Stimulated activated CD8-positive, alpha-beta memory T cell treated with anti-CD3 and anti-CD28 coated beads, Interleukin-12 subunit alpha, Interleukin-12 subunit beta, amount 100 ng/mL, for 4 hours (primary cell): ENCODE measurements at places on chromosomes 12 and 14.

- DNase-seq = no peak
These were observed 7.5 kb downstream of the HOXC4 start for GRCh38 chr12:54060975-54061778.

- DNase-seq = no peak
These were observed 88.7 kb upstream of the PLXNC1 start for GRCh38 chr12:94059394-94060368.

DNA sequence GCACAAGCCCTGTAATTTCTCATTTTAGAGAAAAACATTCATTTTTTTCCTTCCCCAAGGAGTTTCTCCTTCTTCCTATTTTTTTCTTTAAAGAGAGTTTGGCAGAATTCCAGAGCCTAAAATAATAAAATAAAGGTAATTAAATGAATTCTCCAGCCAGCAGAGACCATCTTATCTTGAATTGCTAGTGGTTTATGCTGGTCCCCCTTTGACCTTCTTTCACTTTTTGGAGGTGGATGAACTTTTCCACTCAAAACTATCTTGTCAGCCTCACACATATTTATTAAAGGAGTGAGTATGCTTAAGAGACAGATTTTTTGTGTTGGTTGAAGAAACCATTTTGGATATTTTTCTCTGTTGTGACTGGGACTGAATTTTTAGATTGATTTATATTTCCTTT, 47.6 kb downstream of the ADIPOR2 start:
- DNase-seq = no peak

DNA sequence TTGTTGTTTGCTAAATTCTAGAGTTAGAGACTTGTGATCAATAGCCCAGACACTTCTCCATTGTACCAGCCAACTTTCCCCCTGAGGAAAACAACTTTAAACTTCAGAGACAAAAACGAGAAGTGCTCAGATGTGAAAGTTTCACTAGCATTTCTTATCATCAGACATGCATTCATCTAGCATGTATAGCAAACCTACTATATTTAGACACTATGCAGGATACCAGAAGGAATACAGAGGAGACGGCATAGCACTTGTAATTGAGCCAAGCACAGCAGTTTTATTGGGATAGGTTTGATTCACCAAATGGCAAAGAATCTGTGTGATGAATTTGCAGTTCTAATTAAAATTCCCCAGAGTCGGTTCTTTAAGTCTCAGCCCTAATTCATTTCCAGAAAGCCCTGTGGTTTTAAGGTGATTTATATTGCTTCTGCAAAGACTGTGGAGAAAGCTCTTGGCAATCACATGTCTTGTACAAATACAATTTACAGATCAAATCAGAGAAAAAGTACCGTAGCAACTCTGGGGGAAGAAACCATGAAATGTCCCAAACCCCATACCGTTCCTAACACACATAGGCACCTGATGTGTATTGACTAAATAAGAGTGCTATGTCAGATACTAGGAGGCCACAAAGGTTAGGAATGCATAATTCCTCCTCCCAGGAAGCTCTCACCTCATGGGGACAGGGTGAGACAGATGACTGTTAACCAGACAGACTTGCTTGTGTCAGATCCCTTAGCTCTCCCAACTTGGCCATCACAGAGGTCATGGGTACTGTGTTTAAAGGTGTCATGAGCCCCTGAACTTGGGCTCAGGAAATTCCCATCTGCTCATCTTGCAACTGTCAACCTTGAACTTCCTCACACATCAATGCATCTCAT, 69.6 kb upstream of the KRAS start:
- DNase-seq = no peak

GRCh38 chr12:26233631-26234030, 38.3 kb downstream of the SSPN start:
- DNase-seq = no peak

DNA sequence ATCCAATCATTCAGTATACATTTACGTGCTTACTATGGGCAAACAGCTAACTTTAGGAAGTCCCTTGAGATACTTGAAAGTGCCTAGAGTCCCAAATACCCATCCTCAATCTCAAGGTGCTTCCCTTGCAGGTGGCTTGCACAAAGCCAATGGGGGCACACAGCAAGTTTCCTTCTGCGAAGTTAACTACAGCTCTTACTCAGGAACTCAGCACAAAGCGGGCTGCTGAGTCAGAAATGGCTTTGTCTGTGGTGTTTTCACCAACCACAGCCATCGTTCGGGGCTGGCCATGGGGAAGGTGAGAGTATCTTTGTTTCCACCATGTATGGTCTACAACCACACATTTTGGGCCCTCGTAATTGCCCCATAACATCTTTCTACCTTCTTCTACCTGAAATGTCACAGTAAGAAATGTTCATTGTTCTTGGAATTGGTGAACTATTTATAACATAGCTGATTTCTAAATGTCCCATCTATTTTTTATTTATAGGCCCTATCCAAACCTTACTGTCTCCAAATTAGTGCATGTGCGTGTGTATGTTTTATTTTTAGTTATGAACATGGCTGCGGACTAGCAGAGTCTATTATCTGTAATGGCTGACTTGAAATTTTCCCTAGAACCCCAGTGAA, 13.9 kb downstream of the MFAP5 start:
- DNase-seq = peak; percentile 17

- no peak for DNase-seq
These were observed 93.9 kb downstream of the SLC16A7 start for GRCh38 chr12:59689776-59690175.

DNA sequence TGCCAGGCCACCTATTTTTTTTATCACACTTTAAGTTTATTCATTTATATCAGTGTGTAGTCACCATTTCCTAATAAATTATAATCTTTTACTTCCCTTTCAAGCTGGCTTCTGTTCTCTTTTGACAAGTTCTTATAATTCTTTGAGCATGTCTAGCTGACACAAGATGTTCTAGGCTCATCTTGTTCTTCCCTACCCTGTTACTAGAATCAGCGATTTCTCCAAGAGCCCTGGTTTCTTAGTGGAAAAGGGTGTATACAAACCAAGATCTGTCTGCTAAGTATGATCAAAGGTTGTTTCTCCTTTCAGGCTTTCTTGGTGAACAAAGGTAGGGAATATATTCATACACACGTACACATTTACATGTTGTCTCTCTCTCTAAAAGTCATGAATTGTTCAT, 51.0 kb downstream of the FGD4 start:
- DNase-seq = no peak

DNA sequence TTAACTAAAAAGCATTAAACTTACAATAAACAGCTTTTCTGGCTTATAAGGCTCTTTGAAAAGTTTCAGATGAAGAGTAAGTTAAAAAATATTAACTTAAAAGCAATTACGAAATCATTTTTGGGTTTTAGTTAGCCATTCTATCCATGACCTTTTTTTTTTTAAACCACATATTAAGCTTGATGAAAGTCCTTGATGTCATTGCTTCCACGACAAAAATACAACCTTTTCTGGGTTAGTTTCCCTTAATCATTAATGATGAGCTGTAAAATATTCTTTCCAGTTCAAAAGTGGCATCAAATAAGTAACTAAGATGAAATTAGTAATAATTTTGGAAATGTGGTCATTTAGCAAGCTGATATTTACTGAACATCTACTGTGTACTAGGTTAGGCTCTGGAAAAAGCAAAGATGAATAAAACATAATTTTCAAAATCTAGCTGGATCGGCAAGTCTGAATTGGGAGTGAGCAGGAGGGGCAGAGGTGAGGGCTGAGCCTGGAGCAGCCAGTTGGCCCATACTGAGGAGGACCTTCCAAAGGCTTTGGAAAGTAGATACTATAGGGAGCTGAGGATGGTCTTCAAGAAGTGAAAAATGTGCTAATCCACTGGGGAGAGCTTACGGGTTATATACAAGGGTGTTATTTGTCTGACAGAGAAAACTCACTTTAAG, 345.2 kb downstream of the ZFP36L1 start:
- no peak for DNase-seq

- no peak for DNase-seq
These were observed 152.1 kb downstream of the METTL25 start for GRCh38 chr12:82510386-82510785.

DNA sequence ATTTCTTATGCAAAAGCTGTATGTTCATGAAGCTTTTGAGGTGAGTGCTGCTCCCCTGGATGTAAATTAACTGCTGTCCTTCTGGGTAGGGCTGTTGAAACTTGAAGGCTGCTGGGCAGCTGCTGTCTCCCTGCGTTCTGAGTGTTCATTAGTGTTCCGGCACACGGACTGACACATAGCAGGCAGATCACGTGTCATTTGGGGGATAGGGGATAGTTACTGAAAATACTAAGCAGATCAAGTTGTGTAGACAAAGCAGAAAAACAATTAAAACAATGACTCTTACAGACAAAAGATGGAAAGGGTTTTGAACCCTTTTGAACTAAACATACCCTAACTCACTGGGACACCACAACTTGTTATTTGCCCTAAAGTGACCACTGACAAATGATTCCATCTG, 82.5 kb downstream of the PRICKLE1 start:
- no peak for DNase-seq

DNA sequence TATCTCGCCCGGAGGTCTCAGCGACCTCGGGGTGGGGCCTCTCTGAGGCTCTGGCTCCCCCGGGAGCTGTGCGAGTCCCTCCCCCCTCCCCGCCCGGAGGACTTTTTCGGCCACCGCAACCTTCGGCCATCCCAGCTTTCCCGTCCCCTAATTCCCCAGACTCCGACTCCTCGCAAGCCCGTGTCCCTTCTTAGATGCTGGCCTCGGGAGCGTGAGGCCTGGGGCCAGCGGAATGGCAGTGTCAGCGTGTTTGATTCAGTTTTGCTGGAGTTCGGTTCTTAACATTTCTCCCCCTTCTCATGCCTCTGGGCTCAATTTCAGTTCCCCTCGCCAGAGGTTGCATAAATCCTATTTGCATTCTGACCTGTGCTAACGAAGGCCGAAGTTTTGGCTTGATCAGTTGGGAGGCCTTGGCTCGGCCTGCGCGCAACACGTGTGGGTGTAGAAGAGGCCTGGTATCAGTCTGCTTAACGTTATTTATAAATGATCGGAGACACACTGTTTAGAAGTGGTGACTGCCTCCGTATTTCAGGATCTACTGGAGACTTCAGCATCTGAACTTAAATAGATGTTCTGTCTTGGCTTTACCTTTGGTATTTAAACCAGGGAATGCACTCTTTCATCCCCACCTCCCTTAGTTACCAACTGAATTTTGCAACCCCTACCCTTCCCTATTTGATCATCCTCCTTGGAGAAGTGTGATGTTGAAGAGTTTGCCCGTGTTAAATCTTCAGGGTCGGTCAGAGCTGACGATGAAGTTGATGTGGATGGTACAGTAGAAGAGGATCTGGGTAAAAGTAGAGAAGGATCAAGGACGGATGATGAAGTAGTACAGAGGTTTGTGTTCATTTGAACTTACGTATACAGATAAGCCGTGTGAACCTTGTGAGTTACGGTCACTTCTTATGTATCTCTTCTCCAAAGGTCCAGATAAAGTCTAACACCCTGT, 851 bp downstream of the HSP90B1 start:
- DNase-seq = peak; percentile 13

DNA sequence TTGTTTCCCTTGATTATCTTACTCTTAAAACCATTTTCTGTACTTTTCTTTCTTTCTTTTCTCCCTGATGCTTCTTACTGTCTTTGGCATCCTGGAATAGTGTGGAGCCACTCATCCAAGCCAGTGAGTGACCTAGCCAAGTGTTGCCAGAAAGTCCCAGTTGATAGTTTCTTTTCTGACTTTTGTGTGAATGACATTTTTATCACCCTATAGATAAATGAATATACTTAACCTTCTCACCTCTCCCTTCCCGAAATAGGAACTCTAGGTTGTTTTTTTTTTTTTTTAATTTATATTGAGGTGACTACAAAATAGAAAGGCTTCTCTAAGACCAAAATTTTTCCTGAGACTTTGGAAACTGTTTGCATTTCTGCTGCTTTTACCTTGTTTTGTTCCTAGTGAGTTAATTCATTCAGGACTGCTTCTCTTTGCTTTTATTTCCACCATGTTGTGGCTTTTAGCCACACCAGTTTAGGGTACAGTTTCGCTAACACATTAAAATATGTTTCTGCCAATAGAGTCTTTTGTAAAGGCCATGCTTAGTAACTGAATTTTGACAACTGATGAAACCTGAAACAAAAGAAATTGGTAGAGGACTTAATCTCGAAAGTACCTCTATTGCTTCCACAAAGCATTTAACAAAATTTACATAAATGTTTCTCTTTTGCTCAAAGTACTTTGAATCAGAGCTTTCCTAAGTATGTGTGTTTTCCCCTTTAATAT, 194.6 kb downstream of the ERC1 start:
- no peak for DNase-seq
